ENCODE measurements at places on chromosomes 13 and 19. TPM values are rescaled to one million over a fixed set of nuclear protein-coding genes. Genes with fewer than 3 reads are reported as not detected.

The WDR87 gene
- total RNA-seq: not detected

The IGFL1 gene
- total RNA-seq: not detected

The COL4A1 gene
- 269 TPM for total RNA-seq

The ZNF729 gene
- total RNA-seq: not detected

The SPTBN4 gene
- 0.67 TPM for total RNA-seq

DNA sequence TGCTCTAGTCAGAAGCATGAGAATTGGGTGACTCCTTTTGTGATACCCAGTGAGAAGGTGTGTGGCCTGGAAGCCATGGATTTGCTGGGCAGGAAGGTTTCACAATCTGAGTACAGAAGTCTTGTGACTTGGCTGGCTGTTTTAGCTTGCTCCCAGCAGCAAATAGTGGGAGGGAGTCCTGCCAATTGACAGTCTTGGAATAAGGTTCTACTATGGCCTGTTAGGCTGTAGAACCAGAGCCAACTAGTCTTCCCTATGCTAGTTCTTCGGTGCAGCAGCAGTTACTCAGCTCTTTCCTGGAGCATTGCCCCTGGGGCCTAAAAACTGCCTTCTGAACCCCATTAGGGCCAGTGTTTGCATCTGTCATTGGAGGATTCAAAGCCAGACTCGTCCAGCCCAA is 1935.4 kb upstream of the PCDH20 start:
- no peak for DNase-seq

DNA sequence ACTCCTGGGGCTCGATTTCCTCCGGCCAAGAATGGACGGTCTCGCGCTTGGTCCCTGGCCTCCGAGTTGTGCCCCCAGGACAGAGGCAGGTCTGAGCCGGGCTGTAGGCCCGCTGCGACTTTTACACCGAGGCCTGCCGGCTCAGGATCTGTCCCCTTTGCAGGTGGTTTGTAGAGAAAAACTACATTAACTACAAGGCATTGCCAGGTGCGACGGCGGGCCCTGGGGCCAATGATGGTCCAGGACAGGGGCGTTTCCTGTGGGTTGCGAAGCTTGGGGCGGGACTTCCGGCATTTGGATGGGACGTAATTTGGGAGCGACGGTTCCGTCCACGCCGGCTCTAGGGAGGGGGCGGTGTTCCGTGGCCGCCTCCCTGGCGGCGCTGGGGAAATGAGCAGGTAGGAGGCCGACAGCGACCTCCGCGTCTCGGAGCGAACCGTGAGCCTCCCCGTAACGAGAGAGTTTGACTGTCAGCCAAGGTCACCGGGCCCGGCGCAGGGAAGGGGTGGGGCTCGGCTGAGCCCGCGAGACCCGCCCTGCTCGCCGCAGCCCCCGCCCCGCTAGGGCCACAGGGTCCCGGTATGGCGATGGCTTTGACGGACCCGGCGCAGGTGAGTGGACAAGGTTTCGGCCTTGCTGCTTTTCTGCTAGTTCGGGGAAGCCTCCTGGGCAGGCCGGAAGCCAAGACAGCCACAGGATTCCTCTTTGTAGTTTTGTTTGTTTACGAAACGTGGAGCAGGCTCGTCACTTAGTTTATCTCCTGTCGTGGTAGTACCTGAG is at the start of gene ZNF805:
Gene ZNF805, plus strand, starts transcription at position 322 of the 780 bp plus-strand sequence. Its CDS starts 260 bp downstream, at position 582.
- DNase-seq: peak; percentile 96

DNA sequence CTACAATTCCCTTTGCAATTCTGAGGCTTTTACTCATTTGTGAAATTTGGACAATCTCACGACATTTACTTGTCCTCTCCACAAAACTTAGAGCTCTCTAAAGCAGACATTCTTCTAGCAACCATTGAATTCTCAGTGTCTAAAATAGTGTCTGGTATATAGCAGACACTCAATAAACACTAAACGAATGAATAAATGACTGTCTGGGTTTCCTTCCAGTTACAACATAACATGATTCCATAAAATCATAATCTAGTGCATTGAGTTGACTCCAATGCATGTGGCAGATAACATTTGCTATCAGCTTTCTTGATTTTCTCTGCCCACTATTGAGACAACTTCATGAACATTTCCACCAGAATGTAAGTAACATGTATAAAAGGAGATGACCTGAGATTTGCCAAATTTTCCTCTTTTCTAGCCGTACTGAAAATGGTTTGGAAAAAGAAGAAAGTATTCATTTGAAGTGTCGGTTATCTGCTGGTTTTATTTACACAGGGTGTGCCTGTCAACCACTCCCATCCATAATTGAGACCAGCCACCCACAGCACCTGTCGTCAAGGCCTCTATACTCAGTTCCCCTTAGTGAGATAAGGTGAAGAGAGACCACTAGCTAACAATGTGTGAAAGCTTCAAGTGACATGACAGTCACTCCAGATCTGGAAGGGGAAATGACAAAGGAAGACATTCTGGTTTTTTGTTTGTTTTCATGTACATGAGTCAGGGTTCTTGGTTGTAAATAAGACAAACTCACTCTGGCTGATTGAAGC is 4.8 kb upstream of the SERP2 start:
- peak; percentile 43 for DNase-seq

DNA sequence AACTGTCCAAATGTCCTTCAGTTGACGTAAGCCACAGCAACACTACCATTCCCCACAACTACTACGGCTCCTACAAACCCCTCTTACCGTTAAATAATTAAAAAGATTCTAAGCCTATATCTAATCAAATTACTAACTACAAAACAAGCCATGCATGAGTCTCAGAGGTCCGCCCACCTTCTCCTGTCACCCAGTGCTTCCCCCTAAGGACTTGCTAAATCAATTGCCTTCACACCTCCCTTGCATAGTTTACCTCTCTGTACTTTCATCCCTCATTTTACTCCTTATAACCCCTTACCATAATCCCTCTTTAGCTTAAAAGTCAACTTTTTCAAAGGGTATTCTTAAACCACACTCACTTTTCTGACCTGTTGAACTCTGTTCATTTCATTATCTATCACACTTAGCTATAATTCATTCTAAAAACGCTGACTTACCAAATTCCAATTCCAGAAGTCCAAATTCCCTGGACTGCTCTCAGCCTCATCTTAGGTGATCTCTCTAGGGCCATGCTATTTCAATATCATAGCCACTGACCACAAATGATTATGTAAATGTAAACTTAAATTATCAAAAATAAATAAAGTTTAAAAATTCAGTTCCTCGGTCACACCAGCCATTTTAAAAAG is 187.8 kb downstream of the DIAPH3 start:
- DNase-seq: no peak

- DNase-seq: no peak
These were observed 406.9 kb downstream of the LIG4 start for GRCh38 chr13:107808389-107808788.

DNA sequence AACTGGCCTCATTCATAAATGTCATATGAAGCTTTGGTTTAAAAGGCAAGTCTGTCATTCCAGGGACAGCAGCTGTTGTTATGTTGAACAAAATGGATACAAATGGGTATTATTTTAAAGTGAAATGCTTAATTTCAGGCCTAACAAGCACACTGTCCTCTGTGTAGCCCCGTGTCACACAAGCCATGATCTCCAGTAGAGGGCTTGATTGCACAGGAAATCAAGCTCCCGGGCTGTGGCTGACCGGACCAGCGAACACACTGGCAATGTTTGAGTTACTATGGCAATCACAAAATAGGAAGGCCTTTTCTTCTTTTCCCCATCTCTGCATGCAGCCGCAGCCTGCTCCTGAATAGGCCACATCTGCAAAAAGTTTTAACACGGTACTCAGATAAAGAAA is 64.0 kb upstream of the GSX1 start:
- no peak for DNase-seq

DNA sequence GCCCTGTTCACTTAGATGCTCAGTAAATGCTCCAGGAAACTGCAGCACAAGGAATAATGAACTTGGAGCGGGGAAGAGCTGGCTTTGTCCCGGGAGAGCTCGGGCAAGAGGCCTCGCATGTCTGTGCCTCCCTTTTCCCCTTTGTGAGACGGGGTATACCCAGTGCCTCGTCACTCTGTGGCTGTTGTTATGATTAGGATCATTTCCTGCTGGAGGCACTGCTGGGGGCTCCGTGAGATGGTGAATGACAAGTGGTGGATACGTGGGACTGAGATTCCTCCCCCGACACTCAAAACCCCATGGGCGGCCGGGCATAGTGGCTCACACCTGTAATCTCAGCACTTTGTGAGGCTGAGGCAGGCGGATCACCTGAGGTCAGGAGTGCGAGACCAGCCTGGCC is 1.1 kb upstream of the PLVAP start:
- no peak for DNase-seq

GRCh38 chr13:31069808-31070534 is 91.7 kb downstream of the HSPH1 start:
- no peak for DNase-seq
